ENCODE measurements at places on chromosomes 12 and 14.

- no peak for DNase-seq
- no peak overlapping the region for H3K27ac ChIP-seq
- H3K36me3 ChIP-seq, result no peaks in the 10 kb centered on the region
- H3K4me3 ChIP-seq, result no peak overlapping the region
- H3K27me3 ChIP-seq, result no peaks in the 10 kb centered on the region
Observed at GRCh38 chr12:104464899-104465298, 8.2 kb downstream of the CHST11 start.

DNA sequence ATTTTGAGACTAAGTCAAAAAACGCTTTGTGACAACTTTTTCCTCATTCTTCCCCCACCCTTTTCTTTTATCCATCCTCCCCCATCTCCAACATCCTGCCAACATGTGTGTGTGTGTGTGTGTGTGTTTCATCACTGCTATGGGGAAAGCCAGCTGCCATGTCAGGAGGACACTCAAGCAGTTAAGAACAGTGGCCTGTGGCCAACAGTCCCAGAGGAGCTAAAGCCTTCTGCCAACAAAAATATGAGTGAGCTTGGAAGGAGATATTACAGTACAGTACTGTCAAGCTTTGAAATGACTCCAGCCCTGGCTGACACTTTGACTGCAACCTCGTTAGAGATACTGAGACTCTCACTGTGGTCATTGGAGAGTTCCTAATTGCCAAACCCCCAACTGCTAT is 5.0 kb upstream of the CSRP2 start:
- no peak for DNase-seq
- no peak overlapping the region for H3K27ac ChIP-seq
- H3K27me3 ChIP-seq, result no peaks in the 10 kb centered on the region
- peaks cover 7% of the 10 kb centered on the region for H3K4me1 ChIP-seq
- no peaks in the 10 kb centered on the region for H3K36me3 ChIP-seq
- no peak overlapping the region for H3K4me3 ChIP-seq

DNA sequence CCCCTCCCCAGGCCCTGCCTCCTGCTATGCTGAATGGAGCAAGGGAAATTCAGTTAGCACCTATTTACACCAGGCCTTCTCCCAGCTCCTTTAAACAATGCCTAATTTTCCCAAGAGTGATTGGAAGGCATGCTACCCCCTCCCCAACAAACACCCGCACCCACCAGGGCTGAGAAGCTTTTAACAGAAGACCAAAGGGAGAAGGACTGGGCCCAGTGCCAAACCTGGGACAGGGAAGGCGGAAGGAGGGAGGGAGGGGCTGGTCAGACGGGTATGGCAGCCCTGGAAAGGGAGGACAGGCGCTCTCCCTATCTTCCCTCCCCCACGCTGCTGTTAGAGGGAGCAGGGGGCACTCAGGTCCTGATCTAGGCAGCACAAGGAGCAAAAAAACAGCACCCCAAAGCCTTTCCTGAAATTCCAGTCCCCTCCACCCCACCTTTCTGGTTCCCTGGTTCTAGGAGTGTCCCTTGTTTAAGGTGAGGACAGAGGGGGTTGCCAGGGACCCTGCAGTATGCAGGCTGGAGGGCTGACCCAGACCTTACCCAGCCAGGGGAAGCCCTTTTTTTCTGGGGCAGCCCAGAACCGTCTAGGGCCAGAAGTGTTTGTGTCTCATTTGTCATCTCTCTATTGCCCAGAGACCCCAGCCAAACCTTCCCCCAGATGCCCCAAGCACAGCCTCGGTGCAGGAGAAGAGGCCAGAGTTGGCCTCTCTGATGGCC is 2.4 kb upstream of the KRT8 start:
- no peak for DNase-seq
- H3K36me3 ChIP-seq, result no peaks in the 10 kb centered on the region
- H3K4me1 ChIP-seq, result no peaks in the 10 kb centered on the region
- no peaks in the 10 kb centered on the region for H3K27me3 ChIP-seq

- H3K36me3 ChIP-seq, result no peaks in the 10 kb centered on the region
- no peak overlapping the region for H3K4me3 ChIP-seq
- peaks cover 7% of the 10 kb centered on the region for H3K27me3 ChIP-seq
- H3K27ac ChIP-seq, result no peak overlapping the region
Observed at GRCh38 chr14:67416810-67417209, 4.8 kb upstream of the PLEK2 start.

- H3K4me1 ChIP-seq, result peaks cover 15% of the 10 kb centered on the region
- no peak for DNase-seq
Observed at GRCh38 chr12:91316907-91317269, 134.3 kb upstream of the DCN start.

- H3K27ac ChIP-seq, result no peak overlapping the region
- no peaks in the 10 kb centered on the region for H3K27me3 ChIP-seq
- peaks cover 35% of the 10 kb centered on the region for H3K4me1 ChIP-seq
- DNase-seq, result no peak
- no peak overlapping the region for H3K4me3 ChIP-seq
Observed at GRCh38 chr12:105409279-105409678, 78.8 kb downstream of the C12orf75 start.

DNA sequence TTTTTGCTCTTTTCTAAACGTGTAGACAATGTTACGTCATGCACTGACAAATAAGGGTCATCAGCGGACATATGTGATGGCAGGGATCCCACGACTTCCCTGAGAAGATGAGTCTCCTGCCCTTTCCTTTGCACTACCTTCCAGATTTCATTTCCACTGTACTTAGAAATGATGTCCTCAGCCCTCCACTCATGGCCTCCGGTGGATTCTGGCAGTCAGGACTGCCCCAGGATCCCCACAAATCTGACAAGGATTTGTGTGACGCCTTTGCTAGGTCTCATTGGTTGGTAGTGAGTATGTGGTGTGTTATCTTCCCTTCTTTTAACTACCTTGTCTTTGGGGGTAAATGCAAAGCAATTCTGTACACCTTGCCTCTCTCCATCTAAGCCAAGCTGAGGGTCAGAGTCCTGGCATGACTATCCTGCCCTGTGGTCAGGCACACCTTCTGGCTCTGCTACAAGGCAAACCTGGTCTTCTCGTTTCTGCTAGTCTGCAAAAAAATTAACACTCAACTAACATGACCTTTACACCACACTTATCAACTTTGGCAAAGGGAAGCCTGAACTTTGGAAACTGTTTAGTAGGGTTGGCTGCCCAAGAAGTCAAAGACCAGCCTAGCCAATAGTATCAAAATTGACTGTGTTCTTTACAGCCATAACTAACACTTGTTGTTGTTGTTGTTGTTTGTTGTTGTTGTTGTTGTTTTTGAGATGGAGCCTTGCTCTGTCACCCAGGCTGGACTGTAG is 17.3 kb upstream of the DHRS4 start:
- no peak for DNase-seq
- H3K36me3 ChIP-seq, result no peaks in the 10 kb centered on the region
- peaks cover under 1% of the 10 kb centered on the region for H3K4me1 ChIP-seq
- H3K4me3 ChIP-seq, result no peak overlapping the region

DNA sequence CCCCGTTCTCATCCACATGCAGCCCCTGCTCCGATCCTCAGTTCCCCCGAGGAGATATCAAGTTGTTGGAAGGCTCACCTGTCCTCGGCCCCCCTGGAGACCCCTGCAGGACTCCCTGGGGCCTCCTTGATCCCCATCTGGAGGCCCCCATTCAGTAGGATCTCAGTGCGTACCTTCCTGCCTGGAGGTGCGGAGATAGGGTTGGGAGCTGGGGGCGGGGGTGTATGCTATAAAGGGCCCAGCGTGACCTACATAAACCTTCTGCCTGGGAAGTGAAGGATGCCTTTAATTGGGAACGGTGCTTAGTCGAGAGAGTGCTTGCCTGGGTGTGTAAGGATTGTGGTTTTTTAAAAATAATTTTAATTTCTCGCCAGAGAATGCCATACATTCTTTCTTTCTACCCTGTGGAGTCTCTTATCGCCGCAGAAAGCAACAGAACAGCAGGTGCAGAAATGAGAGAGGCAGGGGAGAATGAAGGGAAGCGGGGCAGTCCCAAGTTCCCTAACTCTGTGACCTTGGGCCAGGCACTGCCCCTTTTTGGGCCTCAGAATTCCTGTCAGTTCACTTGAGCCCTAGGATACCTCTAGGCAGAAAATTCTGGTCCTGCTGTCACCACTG is 153.7 kb downstream of the TSPAN9 start:
- H3K4me1 ChIP-seq, result peaks cover 18% of the 10 kb centered on the region
- H3K27me3 ChIP-seq, result no peaks in the 10 kb centered on the region
- peak overlapping the region; percentile 78 for H3K27ac ChIP-seq
- no peak for DNase-seq

GRCh38 chr14:53902307-53902706 is 54.3 kb downstream of the BMP4 start:
- H3K4me1 ChIP-seq, result no peaks in the 10 kb centered on the region
- no peaks in the 10 kb centered on the region for H3K27me3 ChIP-seq
- no peak overlapping the region for H3K4me3 ChIP-seq
- no peak for DNase-seq
- H3K27ac ChIP-seq, result no peak overlapping the region

DNA sequence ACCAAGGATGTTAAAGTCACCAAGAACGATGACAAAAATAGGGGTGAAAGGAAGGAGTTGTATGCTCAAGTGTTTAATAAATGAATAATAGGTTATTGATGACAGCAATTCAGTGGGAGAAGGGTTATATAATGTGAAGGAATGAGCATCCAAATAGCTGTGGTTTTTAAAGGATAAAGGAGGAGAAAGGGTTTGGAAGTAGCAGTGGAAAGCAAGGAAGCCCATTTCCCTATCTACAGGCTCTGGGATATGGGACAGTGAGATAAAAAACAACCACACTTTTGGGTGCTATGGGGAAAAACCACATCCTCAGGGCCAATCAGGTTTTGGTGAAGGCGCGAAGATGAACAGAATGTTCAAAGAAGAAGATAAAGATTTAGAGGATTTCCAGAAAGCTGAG is 258.6 kb downstream of the ZFP36L1 start:
- no peak overlapping the region for H3K27ac ChIP-seq
- DNase-seq, result no peak
- no peaks in the 10 kb centered on the region for H3K27me3 ChIP-seq
- no peaks in the 10 kb centered on the region for H3K4me1 ChIP-seq

DNA sequence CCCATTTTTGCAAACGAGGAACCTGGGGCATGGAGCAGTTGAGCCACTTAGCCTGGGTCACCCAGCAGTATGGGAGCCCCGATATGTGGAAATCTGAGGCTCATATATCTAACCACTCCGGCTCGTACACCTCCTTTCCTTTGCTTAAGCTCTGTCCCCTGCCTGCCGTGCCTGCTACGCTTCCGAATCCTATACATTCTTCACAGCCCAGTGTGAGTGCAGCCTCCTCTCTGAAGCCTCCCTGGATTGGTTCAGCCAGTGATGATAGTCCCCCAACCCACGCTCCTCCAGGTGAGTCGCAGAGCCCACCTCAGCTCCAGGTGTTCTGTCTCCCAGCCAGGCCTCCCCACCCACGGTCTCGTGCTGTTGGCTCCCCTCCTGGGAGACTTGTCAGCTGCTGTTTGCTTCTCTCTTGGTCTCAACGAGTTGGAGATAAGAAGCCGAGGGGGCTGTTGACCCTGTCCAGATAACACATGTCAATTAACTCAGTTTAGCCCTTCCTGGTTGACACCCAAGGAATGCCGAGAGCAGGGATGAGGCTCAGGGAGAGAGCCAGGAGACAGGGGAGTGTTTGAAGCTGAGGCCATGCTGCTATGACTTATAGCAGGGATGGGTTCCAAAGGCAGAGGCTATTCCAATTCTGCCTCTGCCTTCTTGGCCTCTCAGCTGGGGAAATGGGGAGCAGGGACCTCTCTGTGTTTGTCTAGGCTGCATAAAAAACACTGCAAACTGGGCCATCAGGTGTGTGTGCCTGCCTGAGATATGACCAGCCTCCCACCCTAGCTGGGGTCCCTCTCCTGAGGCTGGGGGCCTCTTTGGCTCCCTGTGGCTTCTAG is 19.0 kb downstream of the SDSL start:
- no peaks in the 10 kb centered on the region for H3K27me3 ChIP-seq
- H3K27ac ChIP-seq, result no peak overlapping the region
- DNase-seq, result no peak
- H3K4me1 ChIP-seq, result no peaks in the 10 kb centered on the region
- no peaks in the 10 kb centered on the region for H3K36me3 ChIP-seq
- H3K4me3 ChIP-seq, result no peak overlapping the region

DNA sequence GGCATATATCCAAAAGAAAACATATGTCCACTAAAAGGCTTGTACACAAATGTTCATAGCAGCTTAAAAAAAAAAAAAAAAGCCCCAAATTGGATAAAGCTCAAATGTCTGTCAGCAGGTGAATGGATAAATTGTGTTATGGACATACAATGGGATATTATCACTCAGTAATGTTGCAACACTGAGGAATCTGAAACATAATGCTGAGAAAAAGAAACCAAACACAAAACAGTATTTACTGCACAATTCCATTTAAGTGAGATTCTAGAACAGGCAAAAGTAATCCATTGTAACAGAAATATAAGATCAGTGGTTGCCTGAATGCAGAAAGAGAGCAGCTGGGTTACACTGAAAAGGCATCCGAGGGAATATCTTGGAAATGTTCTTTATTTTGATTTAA is 117.9 kb downstream of the SLC15A5 start:
- no peak overlapping the region for H3K4me3 ChIP-seq
- H3K4me1 ChIP-seq, result no peaks in the 10 kb centered on the region
- no peaks in the 10 kb centered on the region for H3K27me3 ChIP-seq
- DNase-seq, result no peak
- no peaks in the 10 kb centered on the region for H3K36me3 ChIP-seq

DNA sequence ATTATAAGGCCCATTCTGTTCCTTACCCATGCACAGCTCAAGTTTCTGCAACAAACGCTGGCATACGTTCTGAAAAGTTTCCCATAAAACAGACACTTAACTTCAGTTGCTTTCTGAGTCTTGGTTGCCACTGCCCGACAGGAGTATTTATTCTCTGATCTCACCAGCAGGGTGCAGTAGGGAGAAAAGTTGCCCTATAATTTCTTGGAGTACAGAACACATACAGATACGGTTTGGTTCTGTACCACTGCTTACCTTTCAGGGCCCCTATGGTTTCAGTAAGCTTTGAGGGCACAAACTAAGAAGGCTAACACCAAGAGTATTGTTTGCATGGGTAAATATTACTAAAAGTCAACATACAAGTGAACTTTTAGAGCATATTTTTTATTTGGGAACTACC is 77.9 kb downstream of the SPATA7 start:
- peaks cover 9% of the 10 kb centered on the region for H3K36me3 ChIP-seq
- no peak overlapping the region for H3K4me3 ChIP-seq
- no peaks in the 10 kb centered on the region for H3K27me3 ChIP-seq
- peaks cover under 1% of the 10 kb centered on the region for H3K4me1 ChIP-seq
- H3K27ac ChIP-seq, result no peak overlapping the region

GRCh38 chr12:104494137-104494792 is 37.5 kb downstream of the CHST11 start:
- no peaks in the 10 kb centered on the region for H3K36me3 ChIP-seq
- no peaks in the 10 kb centered on the region for H3K27me3 ChIP-seq
- peak overlapping the region; percentile 61 for H3K27ac ChIP-seq
- peaks cover 23% of the 10 kb centered on the region for H3K4me1 ChIP-seq
- peak overlapping the region; percentile 64 for H3K4me3 ChIP-seq
